ENCODE measurements at places on chromosomes 13 and 19. TPM values are rescaled to one million over a fixed set of nuclear protein-coding genes. Genes with fewer than 3 reads are reported as not detected.

GRCh38 chr19:58516246-58516836 lies 3.3 kb downstream of the ZBTB45 start:
- no peak overlapping the region for H3K27ac ChIP-seq
- H3K27me3 ChIP-seq = no peaks in the 10 kb centered on the region
- no peak overlapping the region for H3K4me3 ChIP-seq
- peaks cover 16% of the 10 kb centered on the region for H3K36me3 ChIP-seq
- no peak for DNase-seq

DNA sequence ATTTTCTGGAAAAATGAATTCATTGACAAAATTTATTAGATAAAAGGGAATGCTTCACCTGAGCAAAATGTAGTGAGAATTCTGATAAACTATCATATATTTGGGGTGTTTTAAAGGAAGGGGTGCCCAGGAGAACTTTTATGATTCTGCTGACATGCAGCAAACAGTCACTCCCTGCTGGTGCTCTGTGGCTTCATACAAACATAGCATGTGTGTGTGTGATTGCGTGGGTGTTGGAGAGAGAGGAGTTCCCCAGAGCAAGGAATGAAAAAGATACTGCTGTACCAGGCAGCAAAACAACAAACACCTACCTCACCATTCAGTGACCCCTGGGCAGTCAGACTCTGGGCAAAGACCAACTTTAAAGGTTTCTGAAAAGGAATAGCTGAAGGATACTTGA lies 546.7 kb downstream of the RFC3 start:
- DNase-seq = peak; percentile 18
- H3K36me3 ChIP-seq = no peaks in the 10 kb centered on the region
- H3K4me3 ChIP-seq = no peak overlapping the region
- H3K27me3 ChIP-seq = no peaks in the 10 kb centered on the region
- H3K27ac ChIP-seq = no peak overlapping the region

CPB2 gene
- not detected for total RNA-seq

LRRC63 gene
- not detected for total RNA-seq

DNA sequence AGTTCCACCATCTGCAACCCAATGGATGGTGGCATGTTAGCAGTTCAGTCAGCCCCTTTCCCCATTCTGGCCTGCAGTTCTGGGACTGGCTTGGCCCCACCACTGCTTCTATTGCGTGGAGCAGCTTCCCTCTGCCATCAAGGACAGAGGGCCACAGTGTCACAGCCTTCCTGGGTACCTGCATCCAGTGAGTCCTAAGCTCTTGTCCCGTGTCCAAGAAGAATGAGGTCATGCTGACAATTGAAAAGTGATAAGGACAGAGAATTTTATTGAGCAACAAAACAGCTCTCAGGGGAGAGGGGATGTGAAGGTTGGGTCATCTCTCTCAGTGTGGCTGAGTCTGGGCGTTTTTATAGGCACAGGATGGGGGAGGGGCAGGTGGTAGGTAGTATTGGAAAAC lies 33.5 kb upstream of the SIN3B start:
- H3K4me1 ChIP-seq = no peaks in the 10 kb centered on the region
- no peak overlapping the region for H3K27ac ChIP-seq
- peaks cover 12% of the 10 kb centered on the region for H3K36me3 ChIP-seq
- DNase-seq = no peak

DNA sequence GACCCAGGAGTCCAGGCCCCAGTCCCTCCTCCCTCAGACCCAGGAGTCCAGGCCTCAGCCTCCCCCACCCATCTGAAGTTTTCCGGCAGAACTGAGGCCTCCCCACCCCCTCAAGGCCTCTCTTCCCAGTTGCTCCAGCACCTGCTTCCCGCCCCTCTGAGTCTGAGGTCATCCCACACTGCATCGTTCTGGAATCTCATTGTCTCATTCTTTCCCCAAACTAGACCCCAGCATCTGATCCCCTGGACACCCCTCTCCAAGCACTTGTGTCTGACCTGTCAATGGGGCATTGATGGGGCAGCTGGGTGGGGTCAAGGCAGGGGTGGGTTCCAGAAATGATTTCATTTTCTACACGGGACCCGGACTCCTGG lies 793 bp upstream of the SBK2 start:
- H3K36me3 ChIP-seq = no peaks in the 10 kb centered on the region
- H3K4me3 ChIP-seq = no peak overlapping the region
- no peak overlapping the region for H3K27ac ChIP-seq
- DNase-seq = no peak

PRR19 gene
- not detected for total RNA-seq

GRCh38 chr13:98664047-98664446 lies 87.1 kb upstream of the STK24 start:
- no peaks in the 10 kb centered on the region for H3K4me1 ChIP-seq
- H3K27ac ChIP-seq = no peak overlapping the region
- H3K36me3 ChIP-seq = no peaks in the 10 kb centered on the region
- DNase-seq = no peak

DNA sequence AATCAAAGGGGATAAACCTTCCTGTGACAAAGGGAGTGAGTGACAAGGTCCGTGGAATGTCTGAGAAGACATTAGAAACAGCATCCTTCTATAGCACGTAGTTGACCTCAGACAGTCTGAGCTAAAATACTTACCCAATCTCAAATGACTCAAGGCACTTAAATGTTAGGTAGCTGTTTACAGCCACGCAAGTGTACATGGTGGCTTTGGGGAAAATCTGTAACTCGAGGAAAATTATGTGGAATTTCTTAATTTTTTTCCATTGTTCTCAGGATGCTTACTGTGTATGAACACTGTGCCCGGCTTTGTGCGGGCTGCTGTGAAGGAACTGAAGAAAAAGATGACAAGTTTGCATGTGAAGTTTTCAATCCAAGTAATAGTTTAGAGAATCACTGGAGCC lies 5.2 kb downstream of the LGALS13 start:
- DNase-seq = no peak
- H3K4me3 ChIP-seq = no peak overlapping the region
- H3K27me3 ChIP-seq = peaks cover 11% of the 10 kb centered on the region
- no peak overlapping the region for H3K27ac ChIP-seq
- no peaks in the 10 kb centered on the region for H3K4me1 ChIP-seq

GRCh38 chr13:24355103-24355502 lies 45.7 kb downstream of the C1QTNF9 start:
- H3K27me3 ChIP-seq = no peaks in the 10 kb centered on the region
- H3K4me3 ChIP-seq = no peak overlapping the region
- DNase-seq = no peak
- no peaks in the 10 kb centered on the region for H3K36me3 ChIP-seq
- H3K4me1 ChIP-seq = no peaks in the 10 kb centered on the region

DNA sequence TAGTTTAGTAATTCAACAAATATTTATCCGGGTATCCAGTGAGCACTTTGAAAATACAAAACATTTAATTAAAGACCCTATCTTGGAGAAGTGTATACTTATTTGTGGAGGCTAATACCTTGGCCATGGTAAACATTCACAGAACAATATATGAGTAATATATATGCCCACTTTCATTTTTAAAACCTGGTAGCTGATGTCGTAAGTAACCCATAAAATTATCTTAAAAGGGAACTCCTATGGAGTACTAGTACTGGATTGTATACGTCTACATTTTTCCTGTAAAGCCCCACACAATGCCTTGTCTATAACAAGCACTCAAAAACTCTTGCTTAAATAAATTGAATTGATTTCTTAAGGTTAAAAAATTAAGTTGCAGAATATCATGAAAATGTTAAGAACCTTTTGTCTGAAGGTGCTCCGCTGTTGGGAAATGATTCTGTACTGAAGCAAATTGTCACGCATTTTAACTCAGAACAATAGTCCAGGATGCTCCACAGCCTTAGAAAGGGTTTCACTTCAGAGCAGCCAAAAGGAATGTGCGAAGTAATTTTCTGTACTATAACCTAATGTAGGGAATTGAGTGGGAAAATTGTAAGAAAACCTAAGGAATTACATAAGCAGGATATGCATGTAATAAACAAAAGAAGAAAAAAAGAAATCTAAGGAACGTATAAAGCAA lies 58.9 kb upstream of the C1QTNF9 start:
- no peaks in the 10 kb centered on the region for H3K27me3 ChIP-seq
- DNase-seq = no peak
- peaks cover 56% of the 10 kb centered on the region for H3K36me3 ChIP-seq
- no peak overlapping the region for H3K4me3 ChIP-seq

ZNF20 gene
- total RNA-seq = 1.3 TPM

C1QTNF9 gene
- not detected for total RNA-seq

DNA sequence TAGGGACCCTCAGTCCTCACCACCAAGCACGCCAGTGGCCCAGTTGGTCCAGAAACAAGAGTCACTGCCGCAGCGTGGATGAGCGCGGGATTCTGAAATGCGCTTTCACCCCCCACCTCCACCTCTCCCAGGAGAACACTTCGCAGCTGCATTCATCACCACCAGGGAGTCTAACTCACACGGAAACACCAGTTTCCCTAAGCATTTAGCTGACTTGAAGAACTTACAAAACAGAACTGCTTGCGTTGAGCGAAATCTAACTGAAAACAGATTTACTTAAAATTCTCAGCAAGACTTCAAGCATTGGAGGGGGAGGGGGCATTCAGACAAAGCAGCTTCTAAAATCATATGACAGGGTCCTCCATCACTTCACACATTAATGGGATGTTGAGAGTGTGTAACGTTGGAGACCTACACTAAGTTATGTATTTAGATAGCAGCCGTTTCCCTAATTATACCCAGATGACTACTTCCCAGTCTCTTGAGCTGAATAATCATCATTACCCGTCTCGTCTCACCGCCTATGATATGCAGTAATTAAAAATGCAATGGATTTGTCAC lies 258.2 kb upstream of the IRS2 start:
- no peaks in the 10 kb centered on the region for H3K27me3 ChIP-seq
- H3K4me3 ChIP-seq = no peak overlapping the region
- no peaks in the 10 kb centered on the region for H3K36me3 ChIP-seq
- H3K4me1 ChIP-seq = peaks cover 8% of the 10 kb centered on the region
